ENCODE measurements at places on chromosomes 1 and 21.

- DNase-seq: no peak
These were observed 105.5 kb upstream of the CACYBP start for GRCh38 chr1:174894117-174894762.

GRCh38 chr1:41519667-41520066 lies 35.2 kb upstream of the EDN2 start:
- DNase-seq: no peak

DNA sequence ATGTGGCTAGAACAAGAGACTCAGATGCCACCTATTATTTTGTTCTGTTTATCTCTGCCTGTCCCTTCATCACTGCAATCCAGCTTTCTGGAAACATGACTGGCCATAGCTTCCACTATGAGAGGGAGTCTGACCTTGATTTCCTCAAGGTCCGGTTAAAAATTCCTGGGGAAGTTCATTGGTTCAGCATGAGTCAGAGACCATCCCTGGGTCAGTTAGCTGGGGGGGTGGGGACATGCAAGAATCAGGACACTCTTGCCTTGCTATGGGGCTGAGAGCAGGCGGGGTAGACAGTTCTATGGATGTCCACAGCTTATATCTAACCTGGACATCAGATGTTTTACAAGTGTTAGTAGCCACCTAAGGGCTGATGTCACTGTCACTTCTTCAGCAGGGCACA lies 81.1 kb downstream of the TENT5C start:
- no peak for DNase-seq

DNA sequence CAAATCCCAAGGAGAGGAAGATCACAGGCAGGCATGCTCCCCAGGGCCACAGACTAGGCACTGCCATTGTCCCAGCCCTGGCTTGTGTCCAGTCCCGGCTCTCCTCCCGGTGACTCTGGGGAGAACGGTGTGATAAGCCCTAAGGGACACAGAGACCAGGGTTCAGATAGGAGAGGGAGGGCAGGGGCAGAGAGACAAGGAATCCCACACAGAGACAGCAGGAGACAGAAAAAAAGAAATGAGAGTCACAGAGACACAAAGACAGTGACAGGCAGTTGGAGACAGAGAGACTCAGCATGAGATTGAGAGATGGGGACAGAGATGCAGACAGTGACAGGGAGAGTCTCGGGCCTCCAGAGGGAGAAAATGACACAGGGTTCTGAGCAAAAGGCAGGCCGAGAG lies 361 bp downstream of the INSRR start:
- no peak for DNase-seq

GRCh38 chr1:5977494-5978444 lies 14.5 kb downstream of the NPHP4 start:
- DNase-seq: no peak

Data from SK-N-MC (cell line).